ENCODE measurements at places on chromosomes 1 and 21.

DNA sequence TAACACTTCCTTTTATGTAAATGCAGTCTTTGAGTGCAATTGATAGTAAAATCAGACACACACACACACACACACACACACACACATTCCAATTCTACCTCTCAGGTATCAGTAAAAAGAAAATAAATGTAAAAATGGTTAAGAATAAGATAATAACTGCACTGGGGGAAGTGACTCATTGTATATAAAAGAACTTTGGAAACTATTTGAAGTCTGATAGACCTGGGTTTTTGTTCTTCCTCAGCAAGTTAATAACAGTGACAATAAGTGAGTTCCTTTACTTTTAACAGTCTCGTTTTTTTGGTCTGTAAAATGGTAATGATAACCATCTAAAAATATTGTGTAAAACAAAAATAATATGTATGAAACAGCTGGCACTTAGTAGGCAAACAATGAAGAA, 1815.0 kb downstream of the MRPL39 start:
- DNase-seq, result no peak

- DNase-seq, result no peak
Measured at GRCh38 chr1:199735660-199736059, 291.9 kb upstream of the NR5A2 start.

GRCh38 chr1:160466961-160467360, 56.1 kb downstream of the SLAMF6 start:
- DNase-seq, result no peak

DNA sequence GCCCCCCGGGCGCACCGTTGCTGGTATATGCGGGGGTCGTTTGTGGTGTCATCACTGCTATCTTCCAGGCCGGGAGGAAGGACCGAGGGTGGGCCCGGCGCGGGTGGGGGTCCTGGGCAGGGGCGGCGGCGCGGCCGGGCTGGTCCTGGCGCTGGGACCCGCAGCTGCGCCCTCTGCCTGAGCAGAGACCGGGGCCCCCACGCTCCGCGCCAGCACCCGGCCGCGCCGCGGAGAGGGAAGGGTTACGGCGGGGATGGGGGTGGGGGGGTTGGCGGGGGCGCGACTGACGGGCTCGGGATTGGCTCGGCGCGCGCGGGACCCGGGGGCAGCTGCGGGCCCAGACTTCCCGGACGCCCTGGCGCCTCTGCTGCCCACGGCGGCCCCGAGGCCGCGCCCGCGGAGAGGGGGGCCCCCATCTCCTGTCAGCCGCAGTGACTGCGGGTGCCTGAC, 13.8 kb upstream of the SAMD11 start:
- no peak for DNase-seq

DNA sequence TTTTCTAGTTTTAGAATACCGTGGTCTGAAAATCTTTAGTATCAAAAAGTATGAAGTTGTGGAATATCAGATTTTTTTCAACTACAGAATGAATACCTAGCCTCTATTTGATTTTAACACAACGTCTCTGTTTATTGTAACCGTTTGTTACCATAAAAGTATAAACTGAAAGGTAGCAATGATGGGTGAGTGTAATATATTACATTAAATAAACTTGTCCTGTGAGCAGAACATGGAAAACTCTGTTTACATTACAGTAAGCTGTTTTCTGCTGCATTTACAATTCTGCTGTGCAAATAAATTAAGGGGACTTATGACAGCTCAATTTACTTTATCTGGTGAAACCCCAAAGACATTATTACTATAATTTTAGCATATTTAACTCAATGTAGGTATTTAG, 62.5 kb downstream of the CHRM3 start:
- no peak for DNase-seq

- no peak for DNase-seq
Measured at GRCh38 chr1:42043811-42044210, 109.4 kb upstream of the GUCA2B start.

- no peak for DNase-seq
Measured at GRCh38 chr1:216476341-216476740, 53.1 kb upstream of the USH2A start.

GRCh38 chr1:118999348-119000071, 11.4 kb upstream of the TBX15 start:
- DNase-seq, result no peak

GRCh38 chr1:28871631-28872401, 42.6 kb upstream of the EPB41 start:
- no peak for DNase-seq

DNA sequence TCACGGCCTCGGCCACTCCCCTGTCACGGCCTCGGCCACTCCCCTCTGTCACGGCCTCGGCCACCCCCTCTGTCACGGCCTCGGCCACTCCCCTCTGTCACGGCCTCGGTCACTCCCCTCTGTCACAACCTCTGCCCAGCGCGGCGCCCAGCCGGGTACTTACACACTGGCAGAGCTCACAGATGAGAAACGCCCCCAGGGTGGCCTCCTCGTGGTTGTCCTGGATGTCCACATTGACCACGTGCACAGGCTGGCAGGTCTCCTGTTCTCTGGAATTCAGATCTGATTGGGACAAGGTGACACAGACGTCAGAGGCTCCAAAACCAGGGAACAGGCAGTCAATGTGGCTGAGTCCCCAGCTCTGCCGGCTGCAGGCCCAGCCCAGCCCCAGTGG, 3.3 kb upstream of the TMEM240 start:
- DNase-seq, result no peak

DNA sequence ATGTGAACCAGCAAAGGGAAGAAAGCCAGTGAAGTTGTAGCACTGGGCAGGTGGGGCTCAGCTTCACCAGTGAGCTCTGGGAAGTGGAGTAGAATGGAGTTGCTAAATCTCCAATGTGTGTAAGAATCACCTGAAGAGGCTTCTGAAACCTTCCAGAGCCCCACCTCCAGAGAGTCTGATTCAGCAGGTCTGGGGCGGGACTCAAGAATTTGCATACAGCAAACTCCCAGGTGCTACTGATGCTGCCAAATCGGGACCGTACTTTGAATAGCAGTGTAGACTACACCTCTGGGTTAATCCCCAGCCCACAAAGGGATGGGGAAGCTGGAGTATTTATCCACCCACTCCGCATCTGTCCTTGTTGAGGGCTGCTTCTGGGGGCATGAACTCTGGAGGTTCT, 154.3 kb downstream of the IGSF21 start:
- no peak for DNase-seq

- no peak for DNase-seq
Measured at GRCh38 chr1:230798491-230798890, 51.3 kb downstream of the CAPN9 start.

GRCh38 chr1:197632651-197633050, 142.6 kb downstream of the DENND1B start:
- DNase-seq, result no peak

All from caudate nucleus (tissue), 63 donors.